Dorsolateral prefrontal cortex (tissue), 122 donors: ENCODE measurements at places on chromosomes 12 and 14. TPM values are rescaled to one million over a fixed set of nuclear protein-coding genes. Genes with fewer than 3 reads are reported as not detected.

Gene BDKRB2
- 0.68 TPM for total RNA-seq

Gene TMEM132D
- total RNA-seq: 24.6 TPM

Gene PDZRN4
- total RNA-seq: 6.6 TPM

Gene MYH6
- not detected for total RNA-seq

Gene PRICKLE1
- 45.1 TPM for total RNA-seq
